SHP77 treated with DMSO at 0.1 percent for 48 hours (cell line): ENCODE measurements at places on chromosomes 13 and 19.
A peak's percentile ranks its signal among the peaks of the same experiment; 100 is the strongest.

DNA sequence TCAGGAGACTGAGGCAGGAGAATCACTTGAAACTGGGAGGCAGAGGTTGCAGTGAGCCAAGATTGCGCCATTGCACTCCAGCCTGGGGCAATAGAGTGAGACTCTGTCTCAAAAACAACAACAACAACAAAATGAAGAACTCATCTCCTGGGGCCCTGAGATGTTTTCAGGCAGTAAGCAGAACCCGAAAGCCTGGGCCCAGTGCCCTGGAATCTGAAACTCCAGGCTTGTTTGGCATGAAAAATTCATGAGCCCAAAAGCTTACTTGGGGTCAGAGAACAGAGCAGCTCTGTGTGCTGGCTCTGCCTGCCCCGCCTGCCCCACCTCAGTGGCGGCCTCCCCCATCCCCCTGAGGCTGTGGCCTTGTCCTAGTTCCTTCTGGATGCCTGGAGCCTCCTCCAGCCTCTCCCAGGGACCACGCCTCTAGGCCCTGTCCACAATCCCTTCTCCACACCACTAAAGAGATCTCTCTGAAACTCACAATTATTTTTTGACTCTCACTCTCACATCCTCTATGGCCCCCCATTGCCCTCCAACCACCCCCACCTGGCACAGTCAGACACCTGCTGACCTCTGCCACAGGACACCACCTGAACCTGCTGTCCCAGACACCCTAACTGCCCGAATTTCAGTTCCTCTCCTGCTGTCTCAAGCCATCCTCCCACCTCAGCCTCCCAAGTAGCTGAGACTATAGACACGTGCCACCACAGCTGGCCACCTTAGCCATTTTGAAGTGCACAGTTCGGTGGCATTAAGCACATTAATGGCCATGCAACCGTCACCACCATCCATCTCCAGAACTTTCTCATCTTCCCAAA is 6.9 kb upstream of the AP1M2 start:
- no peak for DNase-seq

- DNase-seq = no peak
Observed at GRCh38 chr19:19341026-19341425, 20.4 kb downstream of the MAU2 start.

DNA sequence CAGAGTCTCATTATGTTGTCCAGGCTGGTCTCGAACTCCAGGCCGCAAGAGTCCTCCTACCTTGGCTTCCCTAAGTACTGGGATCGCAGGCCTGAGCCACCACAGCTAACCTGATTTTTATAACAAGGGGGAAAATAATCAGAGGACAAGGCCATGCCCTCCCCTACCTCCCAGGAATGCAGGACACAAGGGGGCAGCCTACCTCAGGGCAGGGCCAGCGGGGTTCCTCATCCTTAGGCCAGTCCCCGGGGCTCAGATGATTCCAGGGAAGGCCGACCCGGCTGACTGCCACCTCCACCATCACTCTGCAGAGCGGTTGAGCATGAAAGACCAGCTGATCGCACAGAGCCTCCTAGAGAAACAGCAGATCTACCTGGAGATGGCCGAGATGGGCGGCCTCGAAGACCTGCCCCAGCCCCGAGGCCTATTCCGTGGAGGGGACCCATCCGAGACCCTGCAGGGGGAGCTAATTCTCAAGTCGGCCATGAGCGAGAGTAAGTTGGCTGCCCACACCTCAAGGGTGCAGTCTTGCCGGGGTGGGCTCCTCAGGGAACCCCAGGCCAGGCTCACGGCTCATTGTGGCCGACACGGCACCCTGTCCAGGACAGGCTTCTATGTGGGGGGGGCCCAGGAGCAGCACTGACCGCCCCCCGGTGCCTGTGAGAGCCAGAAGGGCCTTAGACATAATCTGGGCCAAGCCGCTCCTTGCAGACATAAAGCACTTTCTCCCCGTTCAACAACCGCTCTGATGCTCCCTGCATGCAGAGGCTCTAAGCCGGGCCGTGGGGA is 26.8 kb downstream of the PEX11G start:
- no peak for DNase-seq

GRCh38 chr13:88800505-88800904 is 1129.3 kb downstream of the SLITRK5 start:
- no peak for DNase-seq

DNA sequence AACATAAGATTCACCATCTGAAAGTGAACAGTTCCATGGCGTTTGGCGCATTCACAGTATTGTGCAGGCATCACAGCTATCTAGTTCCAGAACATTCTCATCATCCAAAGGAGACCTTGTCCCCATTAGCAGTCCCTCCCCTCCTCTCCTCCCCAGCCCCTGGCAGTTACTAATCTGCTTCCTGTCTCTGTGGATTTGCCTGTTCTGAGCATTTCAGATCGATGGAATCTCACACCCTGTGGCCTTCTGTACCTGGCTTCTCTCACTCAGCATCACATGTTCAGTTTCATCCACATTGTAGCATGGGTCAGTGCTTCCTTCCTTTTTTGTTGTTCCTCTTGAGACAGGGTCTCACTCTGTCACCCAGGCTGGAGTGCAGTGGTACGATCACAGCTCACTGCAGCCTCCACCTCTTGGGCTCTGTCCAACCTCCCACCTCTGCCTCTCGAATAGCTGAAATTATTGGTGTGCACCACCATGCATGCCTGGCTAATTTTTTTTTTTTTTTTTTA is 34.6 kb downstream of the CRTC1 start:
- DNase-seq = no peak

- DNase-seq = no peak
Observed at GRCh38 chr19:51337861-51338562, 3.9 kb downstream of the VSIG10L start.

GRCh38 chr13:44218501-44219240 is 155.0 kb upstream of the SERP2 start:
- no peak for DNase-seq

DNA sequence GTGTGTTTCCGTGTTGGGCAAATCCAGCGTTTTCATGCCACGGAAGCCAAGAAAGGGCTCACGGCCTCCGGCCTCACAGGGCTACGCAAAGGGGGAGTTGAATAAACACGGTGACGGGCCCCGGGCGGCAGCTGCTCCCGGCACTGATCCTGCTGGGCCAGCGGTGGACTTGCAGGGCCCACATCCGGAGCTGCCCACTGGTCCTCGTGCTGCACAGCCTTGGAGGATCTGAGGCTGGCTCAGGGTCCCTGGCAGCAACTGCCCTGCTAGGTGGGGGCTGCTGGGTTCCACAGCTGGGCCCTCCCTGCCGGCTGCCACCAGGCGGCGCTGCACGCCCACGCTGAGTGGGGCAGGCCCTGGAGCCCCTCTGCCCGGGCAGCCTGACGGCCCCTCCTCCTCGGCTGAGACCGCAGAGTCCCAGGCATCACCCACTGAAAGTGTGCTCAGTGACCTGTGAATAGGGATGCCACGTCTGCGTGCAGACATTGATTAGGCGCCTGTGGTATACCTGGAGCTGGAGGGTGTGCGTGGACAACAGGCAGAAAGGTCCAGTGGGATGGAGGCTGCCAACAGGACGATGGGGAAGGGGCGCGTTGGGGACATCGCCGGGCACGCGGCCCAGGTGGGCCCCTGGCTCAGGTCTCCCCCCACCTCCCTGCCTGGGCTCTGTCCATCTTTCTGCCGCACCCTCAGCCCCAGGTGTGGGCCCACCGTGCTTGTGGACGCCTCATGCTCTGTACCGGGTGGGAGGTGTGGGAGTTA is 5.3 kb upstream of the HCN2 start:
- no peak for DNase-seq

- no peak for DNase-seq
Observed at GRCh38 chr13:21971662-21972621, 301.1 kb downstream of the FGF9 start.

DNA sequence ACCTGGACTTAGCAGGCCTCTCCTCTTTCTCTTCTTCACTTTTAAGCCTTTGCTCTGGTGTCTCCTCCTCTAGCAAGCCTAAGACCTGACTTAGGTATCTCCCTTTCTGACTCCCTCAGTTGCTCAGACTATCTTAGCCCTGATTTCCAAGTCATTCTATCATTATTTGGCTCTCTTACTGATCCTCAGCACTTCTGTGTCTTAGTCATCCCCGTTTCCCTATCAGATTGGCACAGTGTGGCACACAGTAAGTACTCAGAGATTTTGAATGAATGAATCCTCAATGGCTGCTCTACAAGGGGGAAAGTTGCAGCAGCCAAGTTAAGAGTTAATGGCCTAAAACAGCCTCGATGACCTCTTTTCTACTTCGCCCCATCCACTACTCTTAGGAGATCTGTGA is 8.2 kb downstream of the KCTD12 start:
- no peak for DNase-seq

DNA sequence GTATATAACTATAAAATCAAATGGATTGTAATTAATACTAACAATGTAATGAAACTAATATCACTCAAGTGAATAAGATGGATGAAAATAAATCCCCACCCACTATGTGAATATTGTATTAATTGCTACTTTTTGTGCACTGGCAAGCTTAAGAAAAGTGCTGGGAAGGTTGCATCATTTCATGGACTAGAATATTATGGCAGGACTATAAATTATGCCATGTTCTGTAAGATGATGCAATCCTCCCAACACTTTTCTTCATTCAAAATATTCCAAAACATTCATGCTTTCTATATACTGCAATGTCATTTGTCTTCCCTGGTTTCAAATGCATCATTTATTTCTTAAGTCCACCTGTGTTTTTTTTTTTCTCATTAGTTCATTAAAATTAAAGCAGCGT is 457.6 kb upstream of the GPC6 start:
- DNase-seq = no peak

DNA sequence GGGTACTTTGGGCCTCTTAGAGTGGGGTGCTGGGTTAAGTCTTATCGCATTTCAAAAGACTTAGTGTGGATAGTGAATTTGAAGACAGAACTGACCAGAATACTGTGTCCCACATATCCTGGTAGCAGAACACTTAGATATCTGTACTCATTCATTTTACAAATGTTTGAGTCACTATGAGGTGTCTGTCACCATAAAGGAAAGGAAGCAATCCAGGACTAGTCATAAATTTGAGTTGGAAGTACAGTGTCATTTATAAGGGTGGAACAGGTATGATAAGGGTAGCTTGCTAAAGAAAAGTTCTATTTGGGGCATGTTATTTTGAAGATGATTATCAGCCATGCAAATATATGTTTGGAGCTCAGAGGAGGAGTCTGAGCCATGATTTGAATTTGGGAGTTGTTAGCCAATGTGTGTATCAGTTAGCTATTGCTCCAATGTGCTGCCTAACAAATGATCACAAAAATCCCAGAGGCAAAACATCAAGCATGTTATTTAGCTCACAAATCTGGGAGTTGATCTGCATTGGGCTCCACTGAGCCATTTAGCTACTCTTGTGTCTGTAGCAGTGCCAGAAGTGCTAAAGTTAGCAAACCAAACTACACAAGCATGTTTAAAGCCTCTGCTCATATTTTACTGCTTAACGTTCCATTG is 20.3 kb downstream of the ZNF699 start:
- no peak for DNase-seq

GRCh38 chr13:89227356-89227755 is 1556.2 kb downstream of the SLITRK5 start:
- no peak for DNase-seq

DNA sequence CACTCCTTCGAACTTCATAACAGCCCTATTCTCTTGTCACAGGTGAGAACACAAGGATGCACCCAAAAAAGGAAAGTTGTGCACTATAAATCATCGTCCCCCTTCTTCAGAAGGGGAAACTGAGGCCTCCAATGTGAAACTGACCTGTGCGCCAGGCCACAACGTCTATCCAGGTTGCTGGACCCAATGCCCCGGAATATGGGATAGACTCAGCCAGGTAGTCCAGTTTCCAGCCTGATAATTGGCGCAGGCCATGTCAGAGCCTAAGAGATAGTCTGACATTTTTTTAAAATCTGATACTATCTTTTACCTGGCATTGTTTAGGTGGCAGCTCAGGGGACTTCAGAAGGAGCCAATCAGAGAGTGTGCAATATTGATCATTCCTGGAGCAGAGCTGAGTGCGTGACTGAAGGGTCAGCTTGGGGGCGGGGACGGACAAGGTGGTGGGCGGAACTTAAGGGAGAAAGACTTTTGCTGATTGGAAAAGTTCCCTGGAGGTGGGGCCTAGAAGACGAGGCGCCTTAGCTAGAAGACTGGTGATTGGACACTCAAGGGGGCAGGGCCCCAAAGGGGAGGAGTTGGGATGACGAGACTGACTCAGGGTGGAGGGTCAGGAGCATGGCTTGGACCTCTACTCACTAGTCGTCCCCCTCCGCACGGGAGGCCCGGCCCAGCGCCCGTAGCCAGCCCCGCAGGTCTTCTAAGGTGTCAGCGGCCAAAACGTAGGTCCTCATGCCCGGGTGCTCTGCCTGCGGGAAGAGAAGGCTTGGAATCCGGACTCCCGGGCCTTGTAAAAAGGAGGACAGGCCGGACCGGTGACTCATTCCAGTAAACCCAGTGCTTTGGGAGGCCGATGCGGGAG is 8.5 kb downstream of the PLEKHA4 start:
- no peak for DNase-seq

- no peak for DNase-seq
Observed at GRCh38 chr13:29476046-29476445, 119.4 kb downstream of the SLC7A1 start.

- no peak for DNase-seq
Observed at GRCh38 chr19:29364224-29364726, 151.3 kb upstream of the UQCRFS1 start.

DNA sequence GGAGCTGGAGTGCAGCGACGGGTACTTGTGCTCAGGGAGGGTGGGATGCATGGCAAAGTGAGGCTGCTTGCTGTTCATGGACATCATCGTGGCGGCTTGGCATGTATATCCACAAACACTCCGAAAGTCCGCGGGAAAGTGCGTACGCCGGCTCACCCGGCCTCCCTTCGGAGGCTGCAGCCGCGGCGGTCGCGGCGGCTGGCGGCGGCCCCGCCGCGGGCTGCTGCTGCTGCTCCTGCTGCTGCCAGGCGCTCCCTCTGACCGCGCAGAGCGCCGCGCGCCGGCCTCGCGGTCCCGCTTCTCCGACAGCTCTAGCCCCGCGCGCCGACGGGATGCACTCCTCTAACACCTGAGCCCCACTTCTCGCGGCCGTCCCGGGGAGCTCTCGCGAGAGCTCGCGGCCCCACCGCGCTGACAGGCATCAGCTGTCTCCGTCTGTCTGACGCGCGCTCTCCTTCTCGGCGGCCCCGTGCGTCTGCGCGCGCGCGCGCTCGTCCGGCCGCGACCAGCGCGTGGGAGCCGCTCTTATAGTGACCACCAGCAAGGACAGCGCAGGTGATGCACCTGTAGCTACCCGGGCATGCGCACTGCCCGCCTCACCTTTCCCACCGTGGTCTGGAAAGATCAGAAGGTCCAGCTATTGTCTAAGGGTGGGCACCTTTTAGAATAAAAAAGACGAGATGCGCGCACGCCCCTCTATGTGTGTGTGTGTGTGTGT is at the start of gene POU4F1:
Gene POU4F1 (minus strand): TSS at position 313 of the 718 bp plus-strand sequence. CDS start 226 bp downstream, at position 87.
- DNase-seq = peak; percentile 58

DNA sequence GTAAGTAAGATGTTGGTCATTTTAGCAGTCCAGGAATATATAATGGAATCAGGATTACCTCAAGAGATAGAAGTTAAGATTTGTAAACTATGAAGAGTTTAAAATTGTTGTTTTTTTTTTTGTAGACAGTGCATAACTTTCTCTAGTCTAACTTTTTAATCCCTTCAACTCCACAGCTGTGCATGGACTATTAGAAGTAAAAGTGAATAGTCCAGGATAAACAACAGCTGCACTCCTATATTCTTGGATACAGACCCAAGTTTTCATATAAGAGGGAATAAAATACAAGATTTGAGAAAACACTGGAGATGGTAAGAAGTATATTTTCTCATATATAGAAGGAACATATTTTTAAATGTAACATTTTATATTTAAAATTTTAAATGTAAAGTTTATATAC is 1509.9 kb downstream of the SLITRK5 start:
- no peak for DNase-seq

- no peak for DNase-seq
Observed at GRCh38 chr19:10009714-10010224, 535 bp downstream of the COL5A3 start.
